ENCODE measurements at places on chromosomes 6 and 20.

DNA sequence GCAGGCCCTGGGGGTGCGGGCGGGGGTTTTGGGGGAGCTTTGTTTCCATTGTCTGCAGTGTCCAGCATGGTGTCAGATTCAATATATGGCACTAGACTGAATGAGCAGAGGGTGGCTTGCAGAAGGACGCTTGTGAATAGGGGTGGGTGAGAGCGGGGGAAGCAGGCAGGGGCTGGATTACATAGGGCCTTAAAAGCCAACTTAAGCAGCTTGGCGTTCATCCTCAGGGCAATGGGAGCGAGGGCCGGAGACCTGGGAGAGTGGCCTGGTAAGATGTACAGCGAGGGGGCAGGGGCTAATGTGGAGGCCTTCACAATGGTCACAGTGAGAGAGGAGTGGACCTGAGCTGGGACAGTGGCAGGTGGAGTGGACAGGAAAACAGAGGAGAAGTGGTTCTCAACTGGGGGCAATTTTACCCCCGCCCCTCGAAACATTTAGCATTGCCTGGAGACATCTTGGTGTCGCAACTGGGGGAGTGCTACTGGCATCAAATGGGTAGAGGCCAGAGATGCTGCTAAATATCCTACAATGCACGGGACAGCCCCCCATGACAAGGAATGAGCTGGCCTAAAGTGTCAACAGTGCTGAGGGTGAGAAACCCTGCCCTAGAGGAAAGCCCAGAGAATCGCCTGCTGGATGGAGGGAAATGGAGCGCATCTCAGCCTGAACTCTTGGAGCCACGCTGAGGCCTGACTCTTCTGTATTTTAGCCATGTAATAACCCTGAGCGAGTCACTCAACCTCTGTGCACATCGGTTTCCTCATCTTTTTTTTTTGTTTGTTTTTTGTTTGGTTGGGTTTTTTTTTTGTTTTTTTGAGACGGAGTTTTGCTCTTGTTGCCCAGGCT is 15.1 kb upstream of the BAK1 start:
- no peak for DNase-seq

GRCh38 chr20:50969912-50970311 is 11.3 kb downstream of the MOCS3 start:
- no peak for DNase-seq

DNA sequence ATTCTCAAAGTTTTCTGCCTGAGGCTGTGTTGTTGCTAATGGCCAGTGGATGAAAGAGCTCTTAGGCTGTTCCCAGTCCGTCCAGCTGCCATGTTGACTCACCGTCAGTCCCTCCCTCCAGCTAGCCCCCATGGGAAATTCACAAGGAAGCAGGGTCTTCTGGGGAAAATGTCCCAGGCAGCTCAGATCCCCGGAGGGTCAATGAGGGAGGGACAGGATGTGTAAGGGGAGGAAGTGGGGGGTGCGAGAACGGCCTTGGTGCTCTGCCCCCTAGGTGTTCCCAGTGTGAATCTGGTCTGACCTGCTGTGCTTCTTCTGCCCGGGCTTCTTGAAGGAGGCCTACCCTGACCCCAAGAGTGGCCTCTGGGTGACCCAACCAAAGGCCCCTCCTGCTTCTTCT is 65.9 kb downstream of the CEBPB start:
- DNase-seq = no peak

- DNase-seq = no peak
Observed at GRCh38 chr20:50199703-50200102, 9.1 kb downstream of the CEBPB start.

GRCh38 chr20:17452441-17452840 is 78.7 kb downstream of the BFSP1 start:
- no peak for DNase-seq
